ENCODE measurements at places on chromosomes 13 and 19.

GRCh38 chr13:43293986-43294385 lies 270.6 kb downstream of the DNAJC15 start:
- no peak for DNase-seq

- no peak for DNase-seq
Measured at GRCh38 chr13:81927347-81927746, 1586.4 kb upstream of the SPRY2 start.

- DNase-seq = peak; percentile 30
Measured at GRCh38 chr19:56350416-56351045, 35.9 kb upstream of the ZSCAN5A start.

DNA sequence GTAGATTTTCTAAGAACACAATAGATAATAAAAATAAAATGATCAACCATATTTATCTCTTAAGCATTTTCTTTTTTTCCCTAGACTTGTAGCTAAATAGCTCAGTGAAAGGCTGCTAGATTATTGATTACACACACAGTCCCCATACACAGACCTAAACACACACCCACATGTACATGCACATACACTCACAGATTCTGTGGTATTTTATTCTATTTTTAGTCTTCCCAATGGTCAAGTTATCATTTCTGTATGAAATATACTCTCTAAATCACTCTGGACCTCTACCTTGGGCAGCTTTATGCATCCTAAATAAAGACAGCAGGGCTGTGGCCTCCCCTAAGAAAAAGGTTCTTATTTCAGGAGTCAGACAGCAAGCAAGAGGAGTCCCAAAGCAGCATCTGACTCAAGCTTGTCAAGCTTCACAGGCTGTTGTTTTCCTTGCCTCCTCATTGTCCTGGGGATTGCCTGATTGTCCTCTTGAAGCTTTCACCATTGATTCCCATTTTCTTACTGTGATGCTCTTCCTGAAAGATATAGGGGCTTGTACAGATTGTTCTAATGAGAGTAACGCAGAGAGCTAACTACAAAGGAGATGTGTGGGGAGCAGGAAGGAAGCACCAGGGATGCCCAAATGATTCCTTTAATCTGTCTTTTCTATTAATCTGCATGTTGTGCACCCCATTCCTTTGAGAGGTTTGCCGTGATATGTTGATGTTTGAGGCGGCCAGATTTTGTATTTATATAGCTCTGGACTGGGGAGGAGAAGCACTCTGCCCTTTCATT lies 986.5 kb downstream of the PCDH17 start:
- DNase-seq = no peak

GRCh38 chr13:76552807-76553206 lies 333.4 kb downstream of the KCTD12 start:
- DNase-seq = no peak

GRCh38 chr13:98981369-98982080 lies 3.7 kb upstream of the DOCK9 start:
- DNase-seq = no peak

GRCh38 chr13:46367617-46368327 lies 19.3 kb downstream of the RUBCNL start:
- DNase-seq = no peak

DNA sequence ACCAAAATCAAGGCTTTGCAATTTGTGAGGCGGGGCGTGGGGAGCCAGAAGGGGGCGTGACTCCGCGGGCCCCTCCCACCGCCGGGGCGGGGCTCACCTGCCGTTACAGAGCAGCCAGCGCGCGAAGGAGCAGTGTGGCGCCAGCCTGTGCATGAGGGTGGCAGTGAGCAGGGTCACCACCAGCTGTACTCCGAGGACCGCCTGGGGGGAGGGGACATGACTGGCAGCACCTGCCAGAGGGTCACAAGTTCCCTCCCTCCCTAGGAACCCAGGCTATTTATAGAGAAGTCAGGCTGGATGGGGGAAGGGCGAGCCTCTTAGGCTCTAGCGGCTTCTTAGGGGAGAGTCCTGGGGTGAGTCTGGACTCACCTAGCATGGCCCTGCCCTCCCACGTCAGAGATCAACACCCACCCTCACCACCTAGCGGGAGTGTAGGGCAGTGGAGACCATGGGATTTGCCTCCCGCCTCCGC lies 3.6 kb downstream of the TMEM161A start:
- peak; percentile 45 for DNase-seq

Data from stimulated activated CD4-positive, alpha-beta T cell treated with anti-CD3 and anti-CD28 coated beads, Interleukin-12 subunit alpha, Interleukin-12 subunit beta, amount 100 ng/mL, for 4 hours (primary cell).